ENCODE measurements at places on chromosomes 5 and 9.

DNA sequence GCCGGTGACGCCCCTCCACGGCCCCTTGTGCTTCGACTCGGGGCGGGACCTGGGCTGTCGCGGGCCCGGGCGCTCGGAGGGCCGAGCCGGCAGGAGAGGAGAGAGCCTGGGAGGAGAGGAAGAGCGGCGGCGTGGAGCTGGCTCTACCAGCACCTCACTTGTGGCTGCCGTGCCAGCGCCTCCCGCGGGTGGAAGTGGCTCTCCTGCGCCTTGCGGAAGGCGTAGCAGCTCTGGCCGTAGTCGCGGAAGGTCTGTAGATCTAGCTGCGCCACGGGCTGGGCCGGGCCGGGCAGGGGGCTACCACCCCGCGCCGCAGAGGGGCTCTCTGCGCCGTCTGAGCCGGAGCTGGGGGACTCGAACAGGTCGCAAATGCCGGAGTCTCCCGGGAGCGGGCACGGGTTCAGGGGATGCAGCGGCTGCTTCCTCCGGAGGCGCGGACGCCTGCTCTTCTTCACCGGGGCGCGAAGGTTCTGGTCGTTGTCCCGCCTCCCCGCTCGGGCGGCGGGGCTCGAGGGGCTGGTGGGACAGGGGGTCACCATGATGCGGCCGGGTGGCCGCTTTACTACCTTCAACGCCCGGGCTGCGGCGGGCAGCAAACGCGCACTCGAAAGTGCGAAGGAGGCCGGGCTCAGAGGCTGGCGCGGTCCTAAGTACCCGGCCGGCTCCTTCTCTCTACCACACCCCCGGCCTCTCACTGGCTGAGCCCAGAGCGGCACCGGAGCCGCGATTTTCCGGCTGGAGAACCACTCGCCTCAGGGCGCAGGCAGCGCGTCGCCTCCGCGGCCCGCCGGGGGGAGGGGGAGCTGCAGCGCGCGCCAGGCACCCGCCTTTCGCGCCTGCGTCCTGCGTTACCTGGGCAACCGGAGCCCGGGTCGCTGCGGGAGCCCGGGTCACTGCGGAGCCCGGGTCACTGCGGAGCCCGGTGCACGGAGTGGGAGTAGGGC lies at the start of gene CCNO:
Gene CCNO (minus strand): TSS at position 624 of the 944 bp plus-strand sequence. CDS start 85 bp downstream, at position 539.
- no peak for DNase-seq

GRCh38 chr9:112097712-112098688 lies 77.1 kb downstream of the SUSD1 start:
- DNase-seq, result peak; percentile 40

DNA sequence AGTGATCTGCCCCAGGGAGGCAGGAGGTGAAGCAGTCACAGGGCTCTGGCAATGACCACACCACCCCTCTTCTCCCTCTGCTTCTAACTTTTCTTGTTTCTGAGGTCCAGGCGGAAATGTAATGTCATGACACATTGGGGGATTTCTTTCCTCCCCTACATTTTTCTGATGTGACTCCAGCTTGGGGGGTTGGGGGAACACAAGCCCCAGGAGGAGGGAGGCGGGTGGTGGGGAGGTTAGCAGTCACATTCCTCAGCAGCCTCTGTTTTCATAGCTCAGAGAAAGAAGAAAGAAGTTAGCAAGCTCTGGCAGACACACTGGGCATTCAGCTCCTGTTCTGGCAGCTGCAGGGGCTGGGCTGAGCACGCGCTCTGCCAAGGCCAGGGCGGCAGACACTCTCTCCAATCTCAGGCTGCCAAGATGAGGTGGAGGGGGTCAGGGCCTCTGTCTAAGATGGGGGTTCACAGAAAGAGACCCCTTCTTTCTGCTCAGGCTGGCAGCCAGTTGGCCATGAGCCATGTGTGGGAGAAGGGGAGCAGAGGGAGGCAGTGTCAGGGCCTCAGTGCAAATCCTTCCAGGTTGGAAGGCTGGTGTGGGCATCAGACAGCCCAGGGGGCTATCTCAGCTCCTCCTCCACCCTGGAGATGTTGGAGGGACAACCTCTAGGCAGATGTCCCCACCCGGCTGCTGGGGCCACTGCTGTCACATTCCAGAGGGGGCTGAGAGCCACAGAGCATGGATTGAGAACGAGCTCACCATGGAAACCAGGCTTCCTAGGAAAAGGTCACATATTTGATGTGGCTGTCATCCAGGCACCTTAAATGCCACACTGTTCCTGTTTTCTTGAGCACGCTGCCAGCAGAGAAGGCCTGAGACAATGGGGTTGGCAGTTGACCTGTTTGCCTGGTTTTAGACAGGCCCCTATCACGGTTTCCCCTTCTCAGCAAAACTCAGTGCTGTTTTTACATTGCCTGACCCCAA lies 20.1 kb upstream of the PFDN1 start:
- DNase-seq, result no peak

DNA sequence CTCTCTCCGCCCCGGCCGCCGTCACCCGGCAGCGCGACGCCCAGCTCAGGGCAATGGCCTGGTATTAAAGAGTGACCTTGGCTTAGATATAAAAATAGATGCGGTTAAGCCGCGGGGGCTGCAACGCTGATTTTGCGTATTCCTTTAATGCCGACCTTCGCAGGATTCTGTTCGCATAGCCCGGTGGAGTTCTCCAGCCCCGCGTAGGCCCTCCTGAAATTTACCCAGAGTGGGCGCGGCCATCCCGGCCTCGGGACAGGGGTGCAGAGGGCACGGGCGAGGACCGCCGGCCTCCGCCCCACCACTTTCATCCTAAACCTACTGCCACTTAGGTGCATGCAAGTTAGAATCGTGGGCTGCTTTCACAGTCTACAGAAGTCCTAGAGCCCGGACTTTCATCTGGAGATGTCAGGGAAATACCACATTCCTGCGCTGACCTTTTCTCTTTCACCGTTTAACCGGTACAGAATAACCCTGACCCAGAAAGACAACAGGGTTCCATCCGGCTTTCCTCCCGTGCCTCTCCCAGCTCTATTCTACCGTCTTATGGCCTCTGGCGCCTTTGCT lies 492 bp upstream of the FAM169A start:
- DNase-seq, result no peak

- no peak for DNase-seq
Observed at GRCh38 chr9:86893811-86894490, 53.4 kb downstream of the GAS1 start.

DNA sequence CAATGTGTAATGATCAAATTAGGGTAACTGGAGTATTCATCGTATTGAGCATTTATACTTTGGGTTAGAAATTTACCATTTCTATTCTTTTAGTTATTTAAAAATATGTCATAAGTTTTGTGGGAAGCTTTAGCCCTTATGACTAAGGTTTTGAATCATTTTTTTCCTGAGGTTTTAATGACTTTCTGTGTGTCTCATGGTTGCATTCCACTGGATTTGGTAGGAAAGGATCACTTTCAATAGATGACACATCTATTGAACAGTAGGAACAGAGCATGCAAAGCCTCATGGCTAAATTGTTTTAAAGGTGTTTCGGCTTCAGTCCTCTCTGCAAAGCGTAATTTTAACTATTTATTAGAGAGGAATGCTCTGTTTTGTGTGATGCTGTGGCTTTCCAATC lies 512.4 kb upstream of the CHD1 start:
- no peak for DNase-seq

DNA sequence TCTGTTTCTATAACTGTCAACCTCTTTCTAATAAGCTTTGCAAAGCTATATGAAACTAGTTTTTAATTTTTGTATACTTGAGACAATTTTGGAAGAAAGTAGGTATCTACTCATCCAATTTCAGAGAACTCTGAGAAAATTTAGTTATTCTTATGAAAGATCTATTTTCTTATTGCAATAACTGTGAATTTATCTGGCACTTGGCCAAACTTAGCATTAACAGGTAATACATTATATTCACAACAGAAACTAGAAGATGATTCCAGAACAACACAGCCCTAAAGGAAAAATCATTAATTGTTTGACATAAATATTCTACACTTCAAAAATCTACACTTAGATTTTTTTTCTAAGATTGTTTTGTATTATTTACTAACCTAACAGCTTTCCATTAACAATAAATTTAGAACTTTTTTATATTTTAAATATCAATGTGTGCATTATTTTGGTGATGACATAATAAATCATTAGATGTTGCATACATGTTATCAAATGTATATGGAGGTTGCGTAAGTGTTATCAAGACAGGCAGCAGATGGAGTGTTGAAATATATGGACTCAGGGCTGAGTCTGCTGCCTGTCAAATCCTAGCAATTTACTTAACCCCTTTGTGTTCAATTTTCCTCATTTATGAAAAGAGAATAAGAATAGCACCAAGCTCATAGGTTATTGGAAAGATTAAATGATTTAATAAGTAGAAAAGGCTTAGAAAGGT lies 141.8 kb downstream of the MUSK start:
- no peak for DNase-seq

DNA sequence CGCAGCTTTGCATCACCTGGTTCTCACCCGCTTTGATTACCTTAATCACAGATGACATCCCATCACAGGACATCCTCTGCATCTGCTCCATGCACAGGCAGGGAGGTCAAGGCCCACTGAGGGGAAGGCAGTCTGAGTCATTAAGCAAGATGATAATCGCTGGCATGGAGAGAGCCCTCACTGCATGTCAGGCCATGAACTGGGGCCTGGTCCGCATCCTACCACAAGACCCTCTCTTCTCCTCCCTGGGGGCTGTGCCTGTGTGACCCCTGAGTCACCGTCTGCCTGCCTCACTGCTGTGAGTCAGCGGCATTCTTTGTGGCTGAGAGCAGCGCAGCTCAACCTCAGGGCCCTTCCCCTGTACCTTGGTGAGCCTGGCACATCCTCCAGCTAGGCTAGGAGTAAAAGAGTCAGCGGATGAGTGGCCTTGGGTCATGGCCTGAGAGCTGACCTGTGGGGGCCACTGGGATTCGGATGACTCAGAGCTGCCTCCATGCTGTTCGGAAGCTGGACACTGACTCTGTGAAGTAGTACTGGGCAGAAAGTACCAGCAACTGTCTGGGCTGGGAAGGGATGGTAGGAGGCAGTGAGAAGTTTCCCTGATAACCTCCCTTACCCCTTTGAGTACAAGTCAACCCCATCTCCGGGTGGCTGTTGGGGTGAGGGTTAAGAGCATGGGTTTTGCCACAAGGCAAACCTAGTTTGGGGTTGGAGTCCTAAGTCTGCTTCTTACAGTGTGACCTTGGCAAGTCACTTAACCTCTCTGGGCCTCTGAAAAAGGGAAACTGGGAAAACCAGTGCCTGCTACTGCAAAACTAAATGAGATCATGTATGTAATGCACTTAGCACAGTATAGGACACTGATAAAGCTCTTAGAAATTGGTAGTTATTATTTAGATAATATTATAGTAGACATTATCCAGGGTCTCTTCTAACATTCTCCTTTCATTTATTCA lies 14.6 kb upstream of the ARSI start:
- no peak for DNase-seq

Data from activated T-helper 1 cell treated with anti-CD3 and anti-CD28 coated beads, Interleukin-2, amount 50 U/mL, for 16 hours (primary cell).